ENCODE measurements at places on chromosomes 7 and 10. TPM values are rescaled to one million over a fixed set of nuclear protein-coding genes. Genes with fewer than 3 reads are reported as not detected.

DNA sequence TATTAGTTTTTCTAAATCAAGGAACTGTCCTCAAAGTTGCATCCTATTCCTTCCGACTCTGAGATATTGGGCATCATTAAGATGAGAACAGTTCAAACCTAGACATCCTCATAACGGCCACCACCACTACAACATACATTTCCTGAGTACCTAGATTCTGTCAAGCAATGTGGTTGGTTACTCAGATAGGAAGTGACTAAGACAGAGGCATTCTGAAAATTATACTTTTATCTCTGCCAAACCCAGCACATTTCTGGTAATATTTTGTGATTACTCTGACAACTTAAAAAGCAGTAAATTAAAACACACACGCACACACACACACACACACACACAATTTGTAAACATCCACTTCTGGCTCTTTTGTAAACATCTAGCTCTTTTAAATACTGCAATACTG, 291.2 kb upstream of the MEOX2 start:
- DNase-seq: no peak

- DNase-seq: no peak
These were observed 448 bp upstream of the NET1 start for GRCh38 chr10:5411941-5412276.

- no peak for DNase-seq
These were observed 66.6 kb downstream of the TLL2 start for GRCh38 chr10:96446966-96447596.

DNA sequence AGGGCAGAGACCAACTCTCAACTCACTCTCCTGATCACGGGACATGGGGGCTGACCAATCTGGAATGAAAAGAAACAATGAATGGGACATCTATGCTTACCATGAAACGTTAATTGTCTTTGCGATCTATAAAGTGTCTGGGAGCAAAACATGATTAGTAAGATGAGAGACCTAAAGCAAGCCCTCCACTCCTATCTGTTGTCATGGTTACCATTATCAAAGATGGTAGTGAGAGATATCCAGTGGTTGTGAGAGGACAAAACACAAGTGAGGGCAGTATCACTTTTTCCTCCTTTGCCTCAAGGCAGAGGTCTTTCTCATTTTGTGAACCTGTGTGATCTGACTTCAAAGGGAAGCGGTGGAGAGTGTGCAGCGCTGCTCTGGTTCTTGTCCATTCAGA, 130.1 kb downstream of the LSM5 start:
- no peak for DNase-seq

GRCh38 chr10:103872137-103872931, 17.0 kb upstream of the SH3PXD2A start:
- no peak for DNase-seq

- DNase-seq: no peak
These were observed 17.9 kb upstream of the BAIAP2L1 start for GRCh38 chr7:98418636-98419315.

DNA sequence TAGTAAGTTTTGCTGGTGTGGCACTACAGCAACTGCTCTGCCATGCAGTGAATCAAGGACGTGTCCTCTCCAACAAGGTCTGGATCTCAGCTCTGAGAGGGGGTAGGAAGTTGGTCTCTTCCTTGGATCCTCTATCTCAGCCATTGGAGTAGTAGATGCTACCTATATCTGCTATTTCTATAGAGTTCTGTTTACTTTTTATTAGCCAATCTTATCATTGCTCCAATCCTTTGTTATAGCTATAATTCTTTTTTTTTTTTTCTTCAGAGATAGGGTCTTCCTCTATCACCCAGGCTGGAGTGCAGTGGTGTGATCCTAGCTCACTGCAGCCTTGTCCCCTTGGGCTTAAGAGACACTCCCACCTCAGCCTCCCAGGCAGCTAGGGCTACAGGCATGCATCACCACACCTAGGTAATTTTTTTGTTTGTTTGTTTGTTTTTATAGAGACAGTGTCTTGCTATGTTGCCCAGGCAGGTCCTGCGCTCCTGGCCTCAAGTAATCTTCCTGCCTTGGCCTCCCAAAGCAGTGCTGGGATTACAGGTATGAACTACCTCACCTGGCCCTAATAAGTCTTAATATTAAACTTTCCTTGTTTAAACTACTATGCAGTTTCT, 155.2 kb upstream of the ASAH2 start:
- no peak for DNase-seq

- no peak for DNase-seq
These were observed 18.0 kb downstream of the TAS2R40 start for GRCh38 chr7:143239813-143240212.

DNA sequence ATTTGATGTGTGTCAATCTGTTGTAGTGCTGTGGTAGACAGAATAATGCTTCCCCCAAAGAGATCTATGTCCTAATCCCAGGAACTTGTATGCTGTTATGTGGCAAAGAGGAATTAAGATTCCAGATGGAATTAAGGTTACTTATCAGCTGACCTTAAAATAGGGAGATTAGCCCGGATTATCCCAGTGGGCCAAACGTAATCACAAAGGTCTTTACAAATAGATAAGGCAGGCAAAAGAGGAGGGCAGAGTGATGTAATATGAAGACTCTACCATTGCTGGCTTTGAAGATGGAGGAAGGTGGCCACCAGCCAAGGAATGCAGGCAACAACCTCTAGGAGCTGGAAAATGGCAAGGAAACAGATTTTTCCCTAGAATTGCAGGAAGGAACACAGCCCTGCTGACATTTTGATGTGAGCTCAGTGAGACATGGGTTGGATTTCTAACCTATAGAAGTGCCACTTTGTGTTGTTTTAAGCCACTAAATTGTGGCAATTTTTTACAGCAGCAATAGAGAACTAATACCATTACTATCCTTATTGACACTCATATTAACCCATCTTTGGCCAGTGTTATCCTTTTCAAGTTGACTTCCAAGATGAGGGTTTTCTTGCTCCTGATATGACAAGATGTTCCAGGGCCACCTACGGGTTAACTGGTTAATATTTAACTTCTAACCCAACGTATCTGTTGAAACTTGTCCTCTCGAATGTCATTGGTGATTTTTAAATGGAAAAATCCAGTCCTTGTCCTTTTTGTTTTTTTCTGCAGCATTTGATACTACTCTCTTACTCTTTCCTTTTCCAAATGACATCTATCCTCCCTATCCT, 29.3 kb downstream of the CYCS start:
- DNase-seq: no peak

OLAH gene
- not detected for total RNA-seq

TMEM130 gene
- 0.58 TPM for total RNA-seq

CYP3A4 gene
- total RNA-seq: not detected

CPA2 gene
- total RNA-seq: 0.67 TPM

GPER1 gene
- total RNA-seq: 4.3 TPM

CUBN gene
- 1.3 TPM for total RNA-seq

GPR15LG gene
- total RNA-seq: not detected

C10orf105 gene
- 0.24 TPM for total RNA-seq

FAM237B gene
- not detected for total RNA-seq

Measured in right cardiac atrium (tissue), 5 donors.